Colonic mucosa (tissue), 4 donors: ENCODE measurements at places on chromosomes 2 and 18. TPM values are rescaled to one million over a fixed set of nuclear protein-coding genes. Genes with fewer than 3 reads are reported as not detected.

KLHL30 gene
- total RNA-seq = 0.07 TPM

KCTD18 gene
- 8.6 TPM for total RNA-seq

ARHGAP15 gene
- total RNA-seq = 1.6 TPM

- H3K27ac ChIP-seq = no peak overlapping the region
- no peak overlapping the region for H3K4me3 ChIP-seq
- DNase-seq = no peak
Measured at GRCh38 chr2:178819992-178820391, 12.8 kb upstream of the TTN start.

GRCh38 chr2:178109813-178110212, 2.4 kb upstream of the RBM45 start:
- H3K27ac ChIP-seq = no peak overlapping the region

DNA sequence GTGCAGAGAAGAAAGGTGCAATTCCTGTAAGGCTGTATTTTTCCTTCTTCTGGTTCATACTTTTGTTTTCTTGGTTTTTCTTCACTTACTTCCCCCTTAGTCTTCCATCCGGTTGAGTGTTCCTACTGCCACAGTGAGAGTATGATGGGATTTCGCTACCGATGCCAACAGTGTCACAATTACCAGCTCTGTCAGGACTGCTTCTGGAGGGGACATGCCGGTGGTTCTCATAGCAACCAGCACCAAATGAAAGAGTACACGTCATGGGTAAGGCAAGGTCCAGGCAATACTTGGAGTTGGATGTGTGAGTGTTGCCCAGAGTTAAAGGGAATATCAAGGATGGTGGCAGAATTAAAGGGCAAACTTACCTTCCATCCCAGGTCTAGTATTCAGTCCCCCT, 108.0 kb downstream of the DTNA start:
- no peak for DNase-seq
- H3K4me3 ChIP-seq = no peak overlapping the region
- no peaks in the 10 kb centered on the region for H3K36me3 ChIP-seq
- no peaks in the 10 kb centered on the region for H3K4me1 ChIP-seq

- no peak overlapping the region for H3K4me3 ChIP-seq
- H3K36me3 ChIP-seq = no peaks in the 10 kb centered on the region
- no peaks in the 10 kb centered on the region for H3K27me3 ChIP-seq
- H3K27ac ChIP-seq = no peak overlapping the region
- H3K4me1 ChIP-seq = no peaks in the 10 kb centered on the region
Measured at GRCh38 chr2:52934323-52934898, 833.2 kb upstream of the CHAC2 start.

GRCh38 chr18:21167641-21168377, 56.2 kb upstream of the ROCK1 start:
- no peak overlapping the region for H3K4me3 ChIP-seq
- H3K27me3 ChIP-seq = no peaks in the 10 kb centered on the region
- H3K4me1 ChIP-seq = no peaks in the 10 kb centered on the region
- no peak overlapping the region for H3K27ac ChIP-seq
